Ureter (tissue), 1 donor: ENCODE measurements at places on chromosomes 1 and 21.

DNA sequence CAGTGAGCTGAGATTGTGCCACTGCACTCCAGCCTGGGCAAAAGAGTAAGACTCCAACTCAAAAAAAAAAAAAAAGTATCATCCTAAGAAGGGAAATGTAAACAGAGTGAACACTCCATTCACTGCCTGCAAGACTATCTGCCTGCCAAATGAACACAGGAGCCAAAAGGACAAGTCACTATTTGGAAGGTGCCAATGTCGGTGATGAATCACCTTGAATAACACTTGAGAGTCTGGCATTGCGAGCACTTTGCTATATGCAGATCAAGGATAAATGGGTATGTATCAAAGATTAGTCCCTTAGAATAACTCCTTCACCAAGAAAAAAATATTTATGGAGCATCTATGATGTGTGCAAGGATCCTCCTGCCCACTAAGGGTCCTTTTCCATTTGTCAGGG is 6.6 kb downstream of the UBR4 start:
- DNase-seq, result no peak

- no peak for DNase-seq
Measured at GRCh38 chr1:61441723-61442262, 283.1 kb downstream of the TM2D1 start.

DNA sequence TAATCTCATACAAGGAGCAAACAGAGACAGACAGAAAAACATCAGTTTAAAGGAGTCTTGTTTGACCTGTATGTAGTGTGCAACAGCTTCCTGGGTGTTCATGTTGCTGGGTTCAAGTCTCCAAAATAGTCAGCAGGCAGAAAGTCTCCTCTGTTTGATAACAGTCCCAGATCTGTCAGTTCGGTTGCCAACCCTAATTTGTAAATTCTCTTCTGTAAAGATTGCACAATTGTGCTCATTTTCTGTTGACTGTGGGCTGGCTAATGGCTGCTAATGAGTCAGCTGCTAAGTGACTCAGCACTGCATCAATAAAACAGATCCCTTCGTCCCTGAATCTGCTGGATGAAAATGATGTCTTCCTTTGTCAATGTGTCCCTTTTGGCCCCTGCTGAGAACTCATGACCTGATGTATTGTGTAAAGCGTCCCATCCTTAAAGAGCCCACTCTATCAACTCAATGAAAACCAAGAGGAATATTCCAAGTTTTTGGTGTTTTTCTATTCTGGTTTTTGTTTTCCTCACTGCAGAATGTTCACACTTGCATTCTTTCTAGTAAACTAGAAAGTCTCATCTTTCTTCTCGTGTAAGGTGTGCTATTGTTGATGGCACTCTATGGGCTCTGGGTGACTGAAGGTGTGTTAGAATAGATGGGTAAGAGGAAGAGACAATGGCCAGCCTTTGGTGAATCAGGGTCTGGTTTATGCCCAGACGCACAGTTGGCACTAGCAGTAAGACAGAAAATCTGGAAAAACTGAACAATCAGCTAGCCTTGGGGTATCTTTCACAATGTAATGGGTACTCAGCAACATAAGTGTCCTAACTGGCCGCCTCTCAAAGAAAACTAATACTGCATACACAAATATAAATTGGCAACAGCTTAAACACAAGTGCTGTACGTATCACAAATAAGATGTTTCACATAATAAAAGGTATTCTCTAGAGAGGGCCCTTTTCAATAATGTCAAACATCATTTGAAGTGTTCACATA is 75.1 kb upstream of the SIPA1L2 start:
- peak; percentile 64 for DNase-seq

DNA sequence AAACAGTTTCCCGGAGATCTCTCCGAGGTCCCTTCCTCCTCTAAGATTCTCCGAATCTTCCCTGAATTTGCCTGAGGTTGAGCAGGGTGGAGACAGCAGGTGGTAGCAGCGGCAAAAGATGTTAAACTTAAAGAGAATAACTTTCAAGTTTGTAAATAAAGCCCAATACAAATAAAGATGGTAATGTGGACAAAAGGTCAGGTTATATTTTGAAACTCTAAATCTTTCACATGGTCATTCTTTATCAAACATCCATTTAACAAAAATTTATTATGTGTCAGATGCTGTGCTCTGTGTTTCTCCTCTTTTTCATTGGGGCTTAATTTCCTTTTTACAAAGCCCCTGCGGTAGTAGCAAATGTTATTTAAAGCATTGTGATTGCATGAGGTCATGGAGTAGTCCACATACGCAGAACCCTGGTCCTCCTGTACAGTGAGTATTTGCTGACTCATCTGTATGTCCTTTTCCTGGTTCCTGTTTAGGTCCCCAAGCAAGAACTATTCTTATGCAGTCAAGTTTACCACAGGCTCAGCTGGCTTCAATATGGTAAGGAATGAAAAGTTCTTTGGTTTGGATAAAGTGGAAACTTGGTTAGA is 119.2 kb downstream of the ITSN1 start:
- DNase-seq, result no peak

DNA sequence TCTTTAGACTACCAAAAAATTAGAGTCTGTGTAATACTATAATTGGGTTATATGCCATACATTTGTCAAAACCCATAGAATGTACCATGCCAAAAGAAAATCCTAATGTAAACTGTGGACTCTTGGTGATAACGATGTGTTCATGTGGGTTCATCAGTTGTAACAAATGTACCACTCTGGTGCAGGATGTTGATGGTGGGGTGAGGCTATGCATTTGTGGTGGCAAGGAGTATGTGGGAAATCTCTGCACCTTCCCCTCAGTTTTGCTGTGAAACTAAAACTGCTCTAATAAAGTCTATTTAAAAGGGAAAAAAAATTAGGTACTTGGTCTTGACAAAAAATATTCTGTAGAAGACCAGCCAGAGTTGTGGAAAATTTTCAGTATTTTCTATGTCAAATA is 43.4 kb downstream of the INKA2 start:
- DNase-seq, result no peak
